ENCODE measurements at places on chromosomes 7 and 10.

GRCh38 chr10:99530108-99531025, 2.4 kb upstream of the NKX2-3 start:
- peak; percentile 68 for DNase-seq

GRCh38 chr10:56383806-56384205, 22.7 kb upstream of the ZWINT start:
- DNase-seq, result no peak

DNA sequence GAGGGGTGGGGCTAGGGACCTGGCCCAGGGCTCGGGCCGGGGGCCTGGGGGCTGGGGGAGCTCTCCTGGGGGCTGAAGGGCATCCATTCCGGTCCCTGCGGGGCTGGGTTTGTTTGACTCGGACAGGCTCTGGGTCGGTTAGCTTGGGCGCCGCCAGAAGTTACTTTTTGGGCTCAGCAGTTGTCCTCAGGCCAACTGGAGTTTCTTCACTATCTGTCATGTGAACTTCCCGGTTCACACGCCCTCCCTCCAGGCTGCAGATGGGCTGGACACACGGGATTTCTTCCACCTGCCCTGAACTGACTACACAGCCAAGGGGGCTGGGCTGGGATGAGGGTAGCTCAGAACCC, 3.8 kb downstream of the SLC4A2 start:
- no peak for DNase-seq

- no peak for DNase-seq
Measured at GRCh38 chr10:3225561-3225960, 53.0 kb upstream of the PITRM1 start.

DNA sequence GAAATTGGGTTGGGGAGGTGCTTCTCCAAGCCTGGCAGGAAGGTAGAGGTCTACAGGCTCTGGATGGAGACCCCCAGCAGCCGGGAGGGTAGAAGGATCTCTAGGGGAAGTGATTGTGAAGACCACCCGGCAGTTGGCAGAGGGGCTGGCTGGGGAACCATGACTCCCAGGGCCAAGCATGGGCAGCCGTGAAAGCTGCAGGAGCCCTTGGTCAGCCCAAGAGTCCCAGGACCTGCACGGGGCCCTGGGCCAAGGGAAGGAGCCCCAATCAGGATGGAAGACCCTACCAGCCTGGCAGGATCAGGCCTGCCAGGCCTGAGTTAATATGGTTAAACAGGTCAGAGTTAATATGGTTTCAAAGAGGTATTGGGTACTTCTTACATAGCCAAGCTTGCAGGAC, 126.3 kb upstream of the NANOS1 start:
- DNase-seq, result no peak

- DNase-seq, result no peak
Measured at GRCh38 chr7:116493449-116493848, 6.1 kb upstream of the CAV2 start.

DNA sequence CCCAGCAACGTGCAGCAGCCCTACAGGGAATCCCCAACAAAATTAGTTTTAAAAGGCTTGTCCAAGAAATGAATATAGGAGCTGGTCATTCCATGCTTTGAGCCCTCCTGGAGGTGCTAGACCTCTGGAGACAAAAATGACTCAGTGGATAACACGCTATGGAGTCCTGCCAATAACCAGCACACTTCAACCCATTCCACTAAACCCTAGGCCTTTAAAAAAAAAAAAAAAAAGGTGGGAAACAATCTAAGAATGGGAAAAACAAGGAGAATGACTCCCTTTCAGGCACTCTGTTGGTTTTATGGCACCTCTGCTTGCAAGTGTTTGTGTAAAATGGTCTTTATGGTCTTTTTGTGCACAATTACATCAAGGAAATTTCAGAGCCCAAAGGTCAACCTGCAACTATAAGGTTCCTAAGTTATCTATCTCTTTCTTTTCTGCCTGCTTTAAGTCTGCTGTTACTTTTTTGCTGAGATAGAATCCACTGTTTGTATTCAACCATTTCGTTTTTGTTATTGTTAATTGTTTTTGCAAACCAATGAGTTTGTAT, 21.3 kb downstream of the AVL9 start:
- DNase-seq, result no peak

- no peak for DNase-seq
Measured at GRCh38 chr10:75544386-75544785, 113.0 kb downstream of the LRMDA start.

GRCh38 chr7:120677535-120677934, 180.4 kb downstream of the TSPAN12 start:
- no peak for DNase-seq

DNA sequence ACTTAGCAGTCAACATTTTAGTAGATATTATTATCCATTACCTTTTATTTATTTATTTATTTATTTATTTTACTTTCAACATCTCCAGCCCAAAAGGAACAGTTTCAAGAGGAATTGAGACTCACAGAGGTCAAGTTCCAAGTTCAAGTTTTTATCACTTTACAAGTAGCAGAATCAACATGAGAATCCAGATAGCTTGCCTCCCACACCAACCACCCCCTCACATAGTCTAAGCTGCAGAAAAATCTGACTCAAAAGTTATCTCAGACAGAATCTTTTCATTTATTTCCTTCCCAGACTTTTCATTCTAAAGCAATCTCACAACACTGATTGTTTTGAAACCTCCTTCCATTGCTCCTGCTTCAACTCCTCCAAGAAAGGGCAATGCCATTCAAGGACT, 129.6 kb downstream of the GRM3 start:
- no peak for DNase-seq

- peak; percentile 54 for DNase-seq
Measured at GRCh38 chr10:70562036-70562755, 40.3 kb downstream of the PRF1 start.

- no peak for DNase-seq
Measured at GRCh38 chr10:27696466-27696865, 49.2 kb downstream of the MKX start.

Data from eye (tissue), 1 donor.